DMS53 (cell line): ENCODE measurements at places on chromosomes 13 and 19.

GRCh38 chr19:11209839-11210655 is 12.7 kb upstream of the KANK2 start:
- DNase-seq: no peak

- DNase-seq: no peak
Measured at GRCh38 chr13:21100994-21101757, 39.8 kb upstream of the LATS2 start.

GRCh38 chr19:47615714-47616113 is 6.8 kb downstream of the BICRA start:
- DNase-seq: no peak

- no peak for DNase-seq
Measured at GRCh38 chr13:50793026-50793425, 50.5 kb downstream of the DLEU7 start.

- DNase-seq: no peak
Measured at GRCh38 chr13:50838031-50838430, 5.5 kb downstream of the DLEU7 start.

DNA sequence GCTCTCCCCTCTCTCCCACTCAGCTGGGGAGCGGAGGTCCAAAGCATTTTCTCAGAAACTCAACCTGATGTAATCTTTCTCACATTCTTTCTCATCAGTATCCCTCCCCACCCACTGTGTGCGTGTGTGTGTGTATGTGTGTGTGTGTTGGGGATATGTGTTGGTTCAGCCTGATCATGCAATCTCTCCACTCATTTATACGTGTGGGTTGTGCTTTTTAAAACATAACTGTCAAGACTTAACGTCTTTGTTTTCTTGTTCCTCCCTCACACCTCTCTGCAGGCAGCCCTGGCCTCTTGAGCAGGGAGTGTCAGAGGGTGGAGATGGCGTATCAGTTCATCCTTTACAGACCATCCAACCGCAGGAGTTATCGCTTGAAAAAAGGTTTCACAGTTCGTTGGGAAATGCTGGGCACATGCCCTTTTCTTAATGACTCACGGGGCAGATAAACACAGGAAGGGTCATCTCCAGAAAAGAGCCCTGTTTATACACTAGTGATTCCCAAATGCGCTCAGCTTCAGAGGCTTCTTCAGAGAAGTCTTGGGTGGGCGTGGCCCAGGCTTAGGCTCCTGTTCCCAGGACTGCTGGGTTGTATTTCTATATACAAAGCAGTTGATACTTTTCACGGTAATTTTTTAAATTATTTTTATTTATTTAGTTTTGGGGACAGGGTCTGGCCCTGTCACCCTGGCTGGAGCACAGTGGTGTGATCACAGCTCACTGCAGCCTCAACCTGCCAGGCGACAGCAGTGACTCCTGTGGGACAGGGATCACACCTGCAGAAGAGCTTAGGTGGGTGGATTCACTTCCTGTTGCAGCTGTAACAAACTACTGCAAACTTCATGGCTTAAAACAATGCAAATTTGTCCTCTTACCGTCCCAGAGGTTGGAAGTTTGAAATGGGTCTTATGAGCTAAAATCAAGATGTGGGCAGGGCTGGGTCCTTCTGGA is 60.3 kb downstream of the CCDC70 start:
- DNase-seq: peak; percentile 68

DNA sequence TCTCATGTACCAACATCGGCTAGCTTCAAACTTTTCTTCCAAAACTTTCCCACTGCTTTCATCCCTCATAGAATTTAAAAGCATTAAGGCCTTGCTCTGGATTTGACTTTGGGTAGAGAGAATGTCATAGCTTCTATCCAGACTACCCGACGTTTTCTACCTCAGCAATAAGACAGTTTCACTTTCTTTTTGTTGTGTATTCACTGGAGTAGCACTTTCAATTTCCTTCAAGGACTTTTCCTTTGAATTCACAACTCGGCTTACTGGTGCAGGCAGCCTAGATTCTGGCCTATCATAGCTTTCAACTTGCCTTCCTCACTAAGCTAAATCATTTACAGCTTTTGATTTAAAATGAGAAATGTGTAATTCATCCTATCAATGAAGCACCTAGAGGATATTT is 420.4 kb upstream of the GPC6 start:
- DNase-seq: peak; percentile 14

- DNase-seq: no peak
Measured at GRCh38 chr13:109628251-109628699, 158.1 kb downstream of the IRS2 start.

DNA sequence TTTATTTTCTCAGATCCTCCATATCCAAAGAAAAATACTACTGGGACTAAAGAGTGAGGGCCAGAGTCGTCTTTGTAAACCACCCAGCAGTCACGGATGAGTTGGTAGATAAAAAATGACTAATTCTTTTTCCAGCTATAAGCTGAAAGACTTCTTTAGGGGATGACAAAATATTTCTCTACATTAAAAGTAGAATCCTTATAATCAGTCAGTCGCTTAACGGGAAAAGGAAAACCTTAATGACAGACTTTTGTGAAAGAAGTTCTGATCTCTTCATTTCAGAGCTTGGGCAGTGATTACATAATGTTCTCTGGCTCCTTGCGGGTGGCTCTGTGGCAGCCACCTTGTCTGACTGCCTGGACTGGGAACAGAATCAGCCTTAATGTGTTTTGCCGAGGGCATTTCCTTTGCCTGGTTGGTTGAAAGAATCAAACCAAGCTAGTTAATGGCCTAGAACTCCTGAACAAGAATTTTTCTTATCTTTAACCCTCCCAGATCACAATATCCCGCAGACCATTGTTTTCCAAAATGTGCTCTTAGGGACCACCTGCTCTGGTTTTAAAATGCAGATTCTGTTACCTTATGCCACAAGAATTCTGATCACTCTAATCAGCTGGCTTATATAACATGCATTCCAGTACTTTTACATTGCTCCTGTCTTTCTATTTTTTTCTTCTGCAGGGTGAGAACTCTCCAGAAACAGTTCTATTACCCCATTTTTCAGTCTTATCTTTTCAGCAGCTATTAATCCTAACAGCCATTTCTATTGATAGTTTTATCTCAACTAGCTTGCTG is 2.5 kb downstream of the ITM2B start:
- DNase-seq: no peak

DNA sequence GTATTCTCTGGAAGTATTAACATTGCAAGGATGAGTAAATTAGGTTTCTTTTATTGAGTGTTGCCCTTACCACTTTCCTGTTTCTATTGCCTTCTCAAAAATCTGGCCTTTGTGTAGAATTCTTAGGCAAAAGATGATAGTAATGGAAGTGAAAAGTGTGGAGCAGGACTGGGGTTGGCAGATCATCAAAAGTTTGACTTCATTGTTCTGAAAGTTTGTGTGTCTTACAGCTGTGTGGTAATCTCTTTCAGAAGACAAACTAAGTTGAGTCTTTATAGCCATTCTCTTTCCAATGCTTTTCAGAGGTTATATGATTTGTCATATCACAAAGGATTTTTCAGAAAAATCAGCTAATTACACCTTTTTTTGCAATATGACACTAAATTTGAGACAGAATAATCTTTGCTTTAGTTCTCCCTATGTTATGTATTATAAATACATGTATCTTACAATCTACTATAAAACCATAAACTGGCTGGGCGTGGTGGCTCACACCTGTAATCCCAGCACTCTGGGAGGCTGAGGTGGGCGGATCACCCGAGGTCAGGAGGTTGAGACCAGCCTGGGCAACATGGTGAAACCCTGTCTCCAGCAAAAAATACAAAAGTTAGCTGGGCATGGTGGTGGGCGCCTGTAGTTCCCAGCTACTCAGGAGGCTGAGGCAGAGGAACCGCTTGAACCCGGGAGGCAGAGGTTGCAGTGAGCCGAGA is 8.7 kb upstream of the KCNRG start:
- no peak for DNase-seq

DNA sequence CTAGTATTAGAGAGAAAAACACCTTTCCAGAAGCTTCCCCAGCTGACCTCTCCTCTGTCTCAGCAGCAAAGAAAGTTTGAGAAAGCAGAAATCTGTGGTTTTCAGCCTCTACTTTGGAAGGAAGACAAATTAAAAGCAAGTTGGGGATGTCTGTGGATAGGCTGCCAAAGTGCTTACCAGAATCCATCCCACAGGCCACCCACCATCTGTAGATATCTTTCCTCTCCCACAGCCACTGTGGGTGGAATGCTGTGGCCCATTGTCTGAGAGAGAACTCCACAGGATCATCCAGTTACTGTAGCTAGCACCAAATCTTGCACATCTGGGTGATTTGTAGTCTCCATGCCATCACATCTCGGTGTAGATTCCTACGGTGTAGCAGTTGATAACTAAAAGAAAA is 133.5 kb downstream of the DNAJC15 start:
- DNase-seq: no peak

GRCh38 chr13:114130837-114131582 is 1.4 kb downstream of the RASA3 start:
- peak; percentile 36 for DNase-seq

- no peak for DNase-seq
Measured at GRCh38 chr19:18388960-18389725, 3.2 kb downstream of the GDF15 start.

DNA sequence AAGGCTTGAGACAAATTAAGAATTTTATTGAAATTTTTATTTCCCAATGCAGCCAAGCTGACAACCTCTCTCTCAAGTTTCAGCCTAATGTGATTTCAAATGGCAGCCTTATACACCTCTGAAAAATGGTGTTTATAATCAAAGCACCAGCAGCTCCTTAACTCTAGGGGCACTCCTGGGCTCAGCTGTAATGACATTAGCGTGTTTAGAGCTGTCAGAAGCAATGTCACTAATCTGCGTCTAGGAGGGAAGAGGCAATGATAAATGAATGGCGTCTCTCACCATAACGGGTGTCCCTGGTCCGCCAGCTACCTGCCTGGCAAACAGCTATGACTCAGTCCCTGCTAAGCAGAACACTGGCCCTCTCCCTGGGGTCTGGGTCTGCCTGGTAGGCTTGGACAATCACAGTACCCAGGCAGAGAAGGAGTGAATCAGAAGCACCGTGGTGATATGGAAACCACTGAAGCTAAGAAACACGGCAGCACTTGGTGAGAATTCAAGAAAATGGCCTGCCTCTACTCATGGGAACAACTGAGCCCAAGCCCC is 131.8 kb upstream of the VSTM2B start:
- DNase-seq: no peak

GRCh38 chr19:15631817-15632216 is 8.9 kb upstream of the CYP4F3 start:
- DNase-seq: no peak

DNA sequence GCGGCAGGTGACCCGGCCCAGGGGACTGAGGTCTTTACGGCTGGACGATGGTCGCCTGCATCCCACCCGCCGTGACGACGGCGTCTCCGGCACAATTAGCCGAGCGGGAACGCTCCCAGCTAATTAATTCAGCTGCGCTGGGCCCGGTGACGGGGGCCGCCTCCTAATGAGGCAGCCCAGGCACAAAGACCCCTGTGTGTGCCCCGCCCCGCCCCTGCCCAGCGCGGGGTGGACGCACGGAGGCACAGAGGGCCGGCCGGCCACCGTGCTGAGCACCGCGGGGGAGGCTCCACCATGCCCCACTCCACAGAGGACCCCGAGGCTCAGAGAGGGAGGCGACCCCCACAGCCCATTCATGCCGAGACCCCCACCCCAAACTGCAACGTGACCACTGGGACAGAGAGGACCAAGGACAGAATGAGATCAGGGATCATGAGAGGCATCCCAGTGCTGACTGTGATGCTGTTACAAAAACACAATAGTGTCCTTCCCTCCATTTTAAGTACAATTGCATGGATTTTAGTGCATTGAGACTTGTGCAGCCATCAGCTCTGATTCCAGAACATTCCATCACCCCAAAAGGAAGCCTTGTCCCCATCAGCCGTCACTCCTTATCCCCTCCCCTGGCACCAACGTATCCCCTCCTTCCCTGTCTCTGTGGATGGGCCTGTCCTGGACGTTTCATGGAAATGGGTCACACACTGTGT is 17.0 kb downstream of the EFNA2 start:
- DNase-seq: no peak

GRCh38 chr13:23579896-23580683 is 9.9 kb downstream of the TNFRSF19 start:
- DNase-seq: peak; percentile 60

DNA sequence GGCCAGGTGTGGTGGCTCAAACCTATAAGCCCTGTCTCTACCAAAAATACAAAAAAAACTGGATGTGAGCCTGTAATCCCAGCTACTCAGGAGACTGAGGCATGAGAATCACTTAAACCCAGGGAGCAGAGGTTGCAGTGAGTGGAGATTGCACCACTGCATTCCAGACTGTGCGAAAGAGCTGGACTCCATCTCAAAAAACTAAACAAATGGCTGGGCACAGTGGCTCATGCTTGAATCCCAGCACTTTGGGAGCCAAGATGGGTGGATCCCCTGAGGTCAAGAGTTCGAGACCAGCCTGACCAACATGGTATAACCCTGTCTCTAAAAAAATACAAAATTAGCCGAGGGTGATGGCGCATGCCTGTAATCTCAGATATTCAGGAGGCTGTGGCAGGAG is 34.9 kb upstream of the ZNF83 start:
- no peak for DNase-seq

DNA sequence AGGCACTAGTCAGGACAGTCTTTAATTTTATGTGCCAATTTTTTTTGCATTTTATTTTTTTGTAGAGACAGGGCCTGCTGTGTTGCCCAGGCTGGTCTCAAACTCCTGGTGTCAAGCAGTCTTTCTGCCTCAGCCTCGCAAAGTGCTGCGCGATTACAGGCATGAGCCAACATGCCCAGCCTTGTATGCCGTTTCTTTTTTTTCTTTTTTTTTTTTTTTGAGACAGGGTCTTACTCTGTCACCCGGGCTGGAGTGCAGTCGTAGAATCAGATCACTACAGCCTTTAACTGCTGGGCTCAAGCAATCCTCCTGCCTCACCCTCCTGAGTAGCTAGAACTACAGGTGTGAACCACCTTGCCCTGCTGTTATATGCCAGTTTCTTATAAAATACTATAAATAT is 26.4 kb downstream of the BORA start:
- no peak for DNase-seq

GRCh38 chr13:51781246-51782022 is 22.5 kb downstream of the DHRS12 start:
- DNase-seq: peak; percentile 68

- DNase-seq: peak; percentile 48
Measured at GRCh38 chr13:26628706-26629105, 71.2 kb downstream of the WASF3 start.

DNA sequence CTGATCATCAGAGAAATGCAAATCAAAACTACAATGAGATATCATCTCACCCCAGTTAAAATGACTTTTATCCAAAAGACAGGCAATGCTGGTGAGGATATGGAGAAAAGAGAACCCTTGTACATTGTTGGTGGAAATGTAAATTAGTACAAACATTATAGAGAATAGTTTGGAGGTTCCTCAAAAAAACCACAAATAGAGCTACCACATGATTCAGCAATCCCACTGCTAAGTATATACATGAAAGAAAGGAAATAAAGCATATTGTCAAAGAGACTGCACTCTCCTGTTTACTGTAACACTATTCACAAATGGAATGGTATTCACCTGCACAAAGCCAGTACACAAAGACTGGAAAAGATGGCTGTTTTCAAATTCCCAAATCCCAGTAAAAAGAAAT is 1233.7 kb downstream of the PCDH17 start:
- no peak for DNase-seq

GRCh38 chr19:16668176-16668575 is 7.2 kb downstream of the TMEM38A start:
- DNase-seq: no peak
